ENCODE measurements at places on chromosomes 1 and 21.

- peak; percentile 2 for DNase-seq
Observed at GRCh38 chr1:233518344-233518743, 95.6 kb upstream of the KCNK1 start.

DNA sequence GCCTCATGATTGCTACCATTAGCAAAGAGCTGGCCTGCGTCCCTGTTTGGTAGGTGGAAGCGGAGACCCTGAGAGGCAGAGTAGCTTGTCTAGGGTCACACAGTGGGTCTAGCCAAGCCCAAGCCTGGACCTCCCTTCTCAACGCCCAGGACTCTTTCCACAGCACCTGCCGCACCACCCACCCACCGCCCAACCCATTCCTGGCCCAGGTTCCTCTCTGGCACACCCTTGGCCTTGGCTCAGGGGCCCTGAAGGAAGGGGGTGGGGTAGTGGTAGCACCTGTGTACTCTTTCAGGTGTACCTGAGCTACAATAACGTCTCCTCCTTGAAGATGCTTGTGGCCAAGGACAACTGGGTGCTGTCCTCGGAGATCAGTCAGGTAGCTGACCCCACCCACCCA is 19.3 kb downstream of the FAM151A start:
- no peak for DNase-seq

GRCh38 chr1:57835620-57836019 is 411.8 kb upstream of the DAB1 start:
- DNase-seq, result no peak

- no peak for DNase-seq
Observed at GRCh38 chr1:16976966-16977365, 3.5 kb downstream of the MFAP2 start.

GRCh38 chr1:65992831-65993271 is 200.2 kb downstream of the PDE4B start:
- DNase-seq, result no peak

All from T1000 (cell line).